ENCODE measurements at places on chromosomes 12 and 14. TPM values are rescaled to one million over a fixed set of nuclear protein-coding genes. Genes with fewer than 3 reads are reported as not detected.

Gene ASCL1
- not detected for total RNA-seq

Gene TAS2R42
- not detected for total RNA-seq

DNA sequence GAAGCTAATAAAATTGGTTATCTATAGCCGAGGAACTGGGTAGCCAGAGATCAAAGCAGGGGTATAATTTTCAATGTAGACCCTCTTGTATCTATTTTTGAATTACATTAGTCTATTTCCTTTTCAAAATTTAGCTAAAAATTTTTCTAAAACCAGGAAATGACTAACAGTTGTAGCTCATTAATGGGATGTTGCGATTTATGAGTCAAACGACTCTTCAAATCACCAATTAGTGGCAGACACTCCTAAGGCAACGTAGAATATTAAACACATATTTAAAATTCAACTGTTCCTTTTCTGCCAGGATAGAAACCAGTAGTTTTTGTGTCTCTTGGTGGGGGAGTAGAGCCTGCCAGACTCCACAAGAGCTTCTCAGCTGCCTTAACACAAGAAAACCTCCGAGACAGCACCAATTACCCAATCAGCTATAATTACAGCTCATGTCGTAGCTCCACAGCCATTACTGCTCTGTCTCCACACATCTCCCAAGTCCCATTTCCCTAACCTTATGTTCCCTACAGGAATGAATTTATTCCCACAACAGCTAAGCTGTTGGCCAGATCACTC lies 26.9 kb downstream of the GCN1 start:
- no peak for DNase-seq

DNA sequence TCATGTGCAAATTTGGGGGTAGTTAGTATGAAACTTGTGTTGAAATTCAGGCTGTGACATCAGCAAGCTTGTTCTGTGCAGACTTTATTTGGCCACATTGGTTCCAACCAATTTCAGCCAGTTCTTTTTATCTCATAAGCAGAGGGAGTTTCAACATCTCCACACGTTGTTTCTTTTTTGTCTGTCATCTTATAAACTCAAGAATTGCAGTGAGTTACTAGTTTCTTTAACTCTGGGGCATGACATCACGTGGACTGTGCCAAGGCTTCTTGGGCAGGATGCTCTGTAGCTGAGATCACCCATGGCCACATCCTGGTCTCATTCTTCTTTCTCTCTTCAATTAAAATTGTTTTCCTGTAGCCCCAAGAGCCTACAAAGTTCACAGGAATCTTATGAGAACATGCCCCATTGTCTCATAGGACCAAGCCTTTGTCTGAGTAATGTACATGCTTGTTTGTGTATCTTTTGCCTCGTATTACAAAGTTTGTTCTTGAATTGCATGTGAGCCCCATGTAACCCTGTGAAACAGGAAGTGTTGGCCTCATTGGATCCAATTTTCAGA lies 982.0 kb upstream of the TMEM132C start:
- no peak for DNase-seq

GRCh38 chr14:94584591-94585280 lies 3.5 kb downstream of the SERPINA5 start:
- no peak for DNase-seq

Gene CMTM5
- total RNA-seq: not detected

Gene OR5AU1
- total RNA-seq: not detected

- no peak for DNase-seq
Measured at GRCh38 chr12:89309815-89310214, 42.5 kb downstream of the DUSP6 start.

GRCh38 chr14:34937442-34937841 lies 45.4 kb upstream of the SRP54 start:
- DNase-seq: no peak

DNA sequence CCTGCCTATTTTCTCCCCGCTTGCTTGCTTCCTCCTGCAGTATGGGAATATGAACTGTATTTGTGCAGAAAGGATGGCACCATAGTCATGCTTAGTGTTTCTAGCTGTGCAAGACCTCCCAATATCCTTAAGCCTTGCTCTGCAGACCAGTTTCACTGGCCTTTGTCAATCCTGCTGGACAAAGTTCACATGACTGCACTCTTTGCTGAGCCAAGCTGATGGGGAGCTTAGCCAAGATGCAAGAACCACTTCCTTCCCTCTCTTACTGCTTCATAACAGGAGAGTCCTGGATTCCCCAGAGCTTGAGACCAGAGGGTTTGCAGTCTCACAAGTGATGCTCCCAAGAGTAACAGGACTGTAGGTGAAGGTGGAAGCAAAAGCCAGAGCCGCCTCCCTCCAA lies 3.8 kb downstream of the ASIC1 start:
- no peak for DNase-seq

DNA sequence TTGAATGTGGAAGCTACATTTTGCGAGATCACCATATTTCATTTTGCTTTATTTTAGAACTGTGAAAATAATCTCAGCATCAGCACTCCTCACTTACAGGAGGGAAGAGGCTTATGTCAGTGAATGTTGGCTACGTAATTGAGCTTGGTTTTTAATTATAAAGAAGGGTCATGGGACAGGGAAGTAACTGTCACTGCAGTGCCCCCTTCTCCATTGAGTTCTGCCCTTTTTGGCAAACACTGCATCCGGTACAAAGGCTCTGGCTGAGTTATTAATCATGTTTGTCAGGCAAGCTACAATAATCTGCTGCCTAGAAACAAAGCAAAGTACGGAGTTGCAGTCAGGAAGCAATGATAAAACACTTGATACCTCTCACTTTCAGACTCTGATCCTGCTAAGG lies 546.7 kb downstream of the SNAPC1 start:
- no peak for DNase-seq

DNA sequence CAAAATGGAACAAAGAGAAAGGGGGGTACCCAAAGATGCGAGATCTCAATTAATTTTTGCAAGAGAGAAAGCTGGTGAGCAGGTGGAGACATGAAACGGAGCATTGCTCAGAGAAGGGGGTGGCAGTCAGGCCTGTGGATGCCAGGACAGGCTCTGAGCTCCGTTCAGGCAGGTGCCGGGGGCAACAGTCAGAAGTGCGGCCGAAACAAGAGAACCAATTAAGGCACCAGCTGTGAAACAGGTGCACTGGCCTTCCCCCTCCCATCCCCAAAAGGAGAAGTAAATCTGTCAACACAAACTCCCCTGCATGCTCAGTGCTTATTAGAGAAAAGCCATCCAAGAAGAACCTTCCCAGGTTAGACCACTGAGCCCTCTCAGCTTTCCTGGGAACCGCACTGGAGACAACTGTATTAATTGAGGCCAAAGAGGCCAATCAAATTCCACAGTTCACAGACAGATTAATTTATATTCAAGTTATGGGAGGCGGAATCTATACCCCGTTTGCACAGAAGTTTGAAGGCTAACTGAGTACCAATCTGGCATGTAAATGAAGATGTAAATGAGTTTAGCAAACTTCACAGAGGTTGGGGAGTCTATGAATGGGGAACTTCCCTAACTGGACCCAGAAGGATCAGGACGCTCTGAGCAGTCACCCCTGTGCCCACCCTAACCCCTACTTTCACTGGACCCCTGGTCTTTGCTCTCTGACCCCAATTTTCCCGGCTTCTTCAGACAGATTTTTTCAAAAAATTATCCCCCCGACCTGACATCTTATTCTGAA lies 20.9 kb downstream of the OAS2 start:
- DNase-seq: no peak

GRCh38 chr14:77158882-77159255 lies 17.3 kb upstream of the ZDHHC22 start:
- no peak for DNase-seq

DNA sequence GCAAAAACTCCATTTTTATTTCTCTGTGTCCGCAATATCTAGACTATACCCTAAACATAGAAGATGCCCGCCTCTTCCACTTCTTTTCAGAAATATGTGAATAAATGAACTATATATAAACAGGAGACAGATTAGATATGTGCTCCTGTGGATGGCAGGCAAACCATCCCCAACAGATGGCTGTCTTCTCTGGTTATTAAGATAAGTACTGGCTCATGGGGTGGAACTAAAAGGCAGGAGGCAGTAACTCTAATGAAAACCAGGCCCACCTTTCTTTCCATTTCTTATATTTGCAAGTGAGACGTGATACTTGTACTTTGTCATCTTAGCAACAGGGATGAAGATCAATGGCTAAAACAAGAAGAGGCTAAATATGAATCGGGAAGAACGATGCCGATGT lies 20.2 kb downstream of the E2F7 start:
- DNase-seq: no peak

Gene GPR137C
- total RNA-seq: 0.22 TPM

DNA sequence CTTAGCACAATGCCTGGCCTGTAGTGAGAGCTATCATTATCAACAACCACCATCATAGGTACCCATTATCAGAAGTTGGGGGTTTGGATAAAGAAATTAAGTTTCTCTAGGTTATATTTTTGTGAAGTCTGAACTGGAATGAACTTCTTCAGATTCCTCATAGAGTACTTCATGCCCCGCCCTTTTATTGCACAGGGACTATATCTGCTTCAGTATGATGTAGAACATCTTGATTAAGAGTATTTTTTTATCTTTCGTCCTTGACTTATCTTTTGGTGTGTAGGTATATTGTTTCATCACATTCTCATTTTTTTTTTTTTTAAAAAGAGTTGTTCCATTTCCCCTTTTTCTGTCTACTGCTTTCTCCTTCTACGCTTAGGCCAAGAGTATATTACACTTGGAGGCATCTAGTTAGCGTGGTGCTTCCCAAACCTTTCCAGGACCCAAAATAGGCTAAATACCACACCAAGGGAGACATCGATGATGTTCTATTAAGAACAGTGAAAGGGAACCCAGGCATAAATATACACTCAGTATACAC lies 467.5 kb downstream of the ZFP36L1 start:
- DNase-seq: no peak

Gene MANSC1
- not detected for total RNA-seq

Gene KLHL33
- total RNA-seq: not detected

- no peak for DNase-seq
Measured at GRCh38 chr14:55274146-55274545, 2.9 kb downstream of the FBXO34 start.

Gene BCL2L14
- not detected for total RNA-seq

Gene EFS
- total RNA-seq: not detected

Gene GTF2H3
- total RNA-seq: 72.3 TPM

Measured in Karpas-422 (cell line).